Upper lobe of right lung (tissue), 1 donor: ENCODE measurements at places on chromosomes 6 and 20.

DNA sequence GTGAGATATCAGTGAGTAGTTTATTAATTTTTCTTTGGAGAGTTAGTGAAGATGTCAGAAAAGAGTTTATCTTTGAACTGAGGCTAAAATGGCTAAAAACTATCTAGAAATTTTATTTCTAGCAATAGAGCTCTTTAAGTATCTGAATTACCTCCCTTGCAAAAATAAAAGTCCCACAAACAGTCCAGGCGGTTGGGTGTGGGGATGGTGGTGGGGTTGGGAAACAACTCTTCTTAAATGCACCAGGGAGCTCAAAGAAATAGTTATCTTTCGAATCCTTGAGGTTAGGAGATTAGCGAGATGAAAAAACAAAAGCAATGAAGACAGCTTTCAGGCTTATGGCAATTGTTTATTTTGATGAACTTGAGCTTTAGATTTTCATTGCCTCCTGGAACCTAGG lies 1299.1 kb upstream of the ADGRB3 start:
- no peak for DNase-seq

- no peak for DNase-seq
These were observed 15.0 kb downstream of the CPNE5 start for GRCh38 chr6:36824253-36824652.

GRCh38 chr6:5562277-5562676 lies 301.0 kb downstream of the FARS2 start:
- DNase-seq, result no peak

DNA sequence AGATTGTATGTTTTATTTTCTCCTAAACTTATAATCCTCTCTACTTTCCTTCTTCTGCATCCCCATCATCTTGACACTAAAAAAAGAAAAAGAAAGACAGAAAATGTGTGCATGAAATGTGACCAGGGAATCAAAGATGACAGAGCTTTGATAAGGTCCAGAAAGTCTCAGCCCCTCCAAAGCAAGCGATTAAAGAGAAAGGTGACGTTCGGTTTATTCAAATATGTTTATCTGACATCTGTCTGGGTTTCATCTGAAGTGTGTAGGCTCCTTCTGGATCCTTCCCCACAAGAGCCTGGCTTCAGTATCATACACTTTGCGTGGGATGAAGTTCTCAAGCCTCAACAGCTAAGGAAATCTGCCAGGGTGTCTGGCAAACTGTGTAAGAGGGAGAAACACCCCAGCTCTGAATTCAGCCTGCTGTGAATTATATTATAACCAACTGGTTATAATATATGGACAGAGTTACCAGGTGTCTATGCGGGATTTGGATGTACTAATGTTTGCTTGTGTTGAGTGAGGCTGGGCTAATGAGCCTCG lies 263.0 kb downstream of the ZNF217 start:
- DNase-seq, result no peak

DNA sequence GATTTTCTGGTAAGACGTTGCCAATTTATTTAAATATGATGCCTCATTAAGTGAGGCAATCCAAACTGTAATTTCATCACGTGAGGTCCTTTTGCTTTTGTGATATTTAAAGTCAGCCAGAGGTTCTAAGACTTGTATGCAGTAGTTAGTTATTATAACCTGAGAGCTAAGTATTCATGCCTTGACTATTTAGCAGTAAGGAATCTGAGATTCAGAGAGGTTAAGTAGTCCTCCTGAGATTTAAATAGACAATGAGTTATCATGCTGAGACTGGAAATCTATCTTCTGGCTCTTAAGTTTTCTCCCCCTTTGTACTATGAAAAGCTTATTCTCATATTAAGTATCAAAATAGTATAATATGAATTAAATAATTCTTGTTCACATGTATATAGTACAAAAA lies 158.0 kb downstream of the UTRN start:
- no peak for DNase-seq

GRCh38 chr20:20079102-20079784 lies 26.9 kb downstream of the CFAP61 start:
- DNase-seq, result no peak

DNA sequence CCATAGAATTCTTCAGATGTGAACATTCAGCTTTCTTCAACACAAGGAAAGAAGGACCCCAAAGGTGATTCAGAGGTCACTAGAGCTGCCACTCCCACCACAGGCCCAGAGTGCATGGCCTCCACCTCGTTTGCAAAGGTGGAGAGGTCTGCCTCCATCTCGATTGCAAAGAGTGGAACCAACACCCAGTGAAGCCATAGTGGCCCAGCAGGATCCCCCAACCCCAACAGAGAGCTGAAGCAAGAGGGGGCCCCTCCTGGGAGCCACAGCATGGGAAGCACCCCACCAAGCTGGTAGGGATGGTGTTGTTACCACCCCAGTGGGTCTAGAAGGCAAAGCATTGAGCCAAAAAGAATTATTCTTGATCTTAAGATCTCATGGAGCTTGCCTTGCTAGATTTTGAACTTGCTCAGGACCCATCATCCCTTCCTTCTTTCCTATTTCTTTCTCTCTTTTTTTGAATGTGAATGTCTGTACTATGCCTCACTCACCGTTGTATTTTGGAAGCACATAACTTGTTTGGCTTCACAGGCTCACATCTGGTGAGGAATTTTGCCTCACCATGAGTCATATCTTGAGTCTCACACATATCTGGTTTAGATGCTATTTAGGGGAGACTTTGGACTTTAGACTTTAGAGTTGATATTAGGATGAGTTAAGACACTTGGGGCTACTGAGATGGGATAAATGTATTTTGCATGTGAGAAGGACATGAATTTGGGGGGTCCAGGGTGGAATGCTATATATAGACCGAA lies 119.2 kb downstream of the ANKRD60 start:
- no peak for DNase-seq

GRCh38 chr20:61445138-61445537 lies 193.1 kb downstream of the CDH4 start:
- no peak for DNase-seq

GRCh38 chr20:46276531-46276930 lies 31.8 kb downstream of the CDH22 start:
- DNase-seq, result no peak

- DNase-seq, result no peak
These were observed 11.2 kb downstream of the MUCL3 start for GRCh38 chr6:30951907-30952469.

DNA sequence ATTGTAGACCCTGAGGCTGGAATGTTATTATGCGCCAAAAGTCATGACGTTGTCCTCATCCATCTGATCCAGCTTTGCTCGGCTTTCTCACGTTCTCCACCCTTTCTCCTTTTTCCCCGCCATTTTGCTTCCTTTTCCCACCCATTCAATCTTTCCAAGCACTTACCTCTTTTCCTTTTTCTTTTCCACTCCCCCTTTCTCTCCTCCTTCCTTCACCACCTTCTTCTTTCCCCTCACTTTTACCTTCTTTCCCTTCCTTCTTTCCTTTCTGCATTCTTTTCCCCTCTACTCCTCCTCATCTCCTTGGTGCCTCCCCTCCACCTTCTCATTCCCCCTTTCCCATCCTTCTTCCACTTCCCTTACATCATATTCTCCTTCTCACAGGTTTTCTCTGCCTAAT lies 304.8 kb upstream of the TSHZ2 start:
- no peak for DNase-seq

DNA sequence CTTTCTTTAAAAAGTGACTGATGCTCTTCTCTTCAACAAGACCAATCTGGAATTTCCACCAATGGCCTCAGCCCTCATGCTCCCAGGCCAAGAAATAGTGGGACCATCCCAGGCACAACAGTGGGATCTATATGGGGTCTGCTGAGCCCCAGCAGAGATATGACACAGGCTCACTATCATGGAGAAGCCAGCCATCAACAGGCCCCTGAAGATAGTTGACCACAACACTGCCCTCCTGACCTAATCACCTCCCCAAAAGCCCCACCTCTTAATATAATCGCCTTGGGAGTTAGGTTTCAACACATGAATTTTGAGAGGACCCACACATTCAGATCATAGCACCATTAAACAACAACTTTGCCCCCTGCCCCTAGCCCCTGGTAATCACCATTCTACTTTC lies 16.8 kb upstream of the MCM3 start:
- no peak for DNase-seq

GRCh38 chr6:84674395-84674794 lies 90.0 kb downstream of the TBX18 start:
- no peak for DNase-seq

DNA sequence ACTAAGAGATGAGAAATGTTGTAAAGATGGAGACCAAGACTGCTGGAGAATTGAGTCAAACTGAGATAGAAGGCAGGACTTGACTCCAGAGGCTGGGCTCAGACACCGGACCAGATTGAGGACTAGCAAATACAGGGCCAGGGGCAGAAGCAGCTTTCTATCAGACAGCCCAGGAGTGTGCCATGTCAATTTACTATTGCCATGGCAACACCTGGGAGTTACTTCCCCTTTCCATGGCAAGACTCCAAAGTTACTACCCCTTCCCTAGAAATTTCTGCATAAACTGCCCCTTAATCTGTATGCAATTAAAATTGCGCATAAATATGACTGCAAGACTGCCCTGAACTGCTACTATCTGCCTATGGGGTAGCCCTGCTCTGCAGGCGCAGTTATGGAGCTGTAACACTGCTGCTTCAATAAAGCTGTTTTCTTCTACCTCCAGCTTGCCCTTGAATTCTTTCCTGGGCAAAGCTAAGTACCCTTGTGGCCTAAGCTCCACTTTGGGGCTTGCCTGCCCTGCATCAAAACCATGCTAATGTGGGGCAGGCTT lies 90.1 kb upstream of the EDN1 start:
- DNase-seq, result no peak

DNA sequence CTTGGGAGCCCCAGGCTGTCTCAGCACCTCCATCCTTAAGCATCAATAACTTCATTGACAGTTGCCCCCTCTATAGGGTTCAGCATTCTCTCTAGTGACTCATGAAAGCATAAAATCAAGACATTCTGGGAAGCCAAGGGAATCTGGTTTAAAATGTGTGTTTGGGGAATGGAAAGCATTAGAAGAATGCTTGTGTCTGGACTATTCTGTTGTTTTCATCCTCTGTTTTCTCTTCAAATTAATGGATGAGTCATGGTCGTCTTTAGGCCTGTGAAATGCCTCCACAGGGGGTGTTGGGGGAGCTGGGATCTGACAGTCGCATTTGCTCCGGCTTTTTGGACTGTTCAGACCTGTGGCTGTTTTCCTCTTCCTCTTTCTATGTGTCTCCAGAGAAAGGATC lies 279.7 kb downstream of the CDC5L start:
- no peak for DNase-seq

DNA sequence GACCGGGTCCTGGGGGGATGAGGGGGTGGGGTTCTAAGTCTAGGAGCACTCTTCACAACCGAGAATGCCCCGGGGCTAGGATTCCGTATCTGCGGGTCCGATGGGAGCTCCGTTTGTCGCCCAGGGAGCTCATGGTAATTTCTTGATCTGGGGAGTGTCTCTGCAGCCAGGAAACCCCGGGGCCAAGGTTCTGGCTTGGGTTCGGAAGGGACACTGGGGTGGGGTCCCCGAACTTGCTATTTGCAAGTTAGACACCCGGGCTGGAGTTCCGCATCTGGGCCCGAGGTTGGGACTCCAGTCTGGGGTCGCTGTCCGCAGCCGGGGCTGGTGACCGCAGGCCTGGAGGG lies 397 bp downstream of the PEDS1 start:
- no peak for DNase-seq

DNA sequence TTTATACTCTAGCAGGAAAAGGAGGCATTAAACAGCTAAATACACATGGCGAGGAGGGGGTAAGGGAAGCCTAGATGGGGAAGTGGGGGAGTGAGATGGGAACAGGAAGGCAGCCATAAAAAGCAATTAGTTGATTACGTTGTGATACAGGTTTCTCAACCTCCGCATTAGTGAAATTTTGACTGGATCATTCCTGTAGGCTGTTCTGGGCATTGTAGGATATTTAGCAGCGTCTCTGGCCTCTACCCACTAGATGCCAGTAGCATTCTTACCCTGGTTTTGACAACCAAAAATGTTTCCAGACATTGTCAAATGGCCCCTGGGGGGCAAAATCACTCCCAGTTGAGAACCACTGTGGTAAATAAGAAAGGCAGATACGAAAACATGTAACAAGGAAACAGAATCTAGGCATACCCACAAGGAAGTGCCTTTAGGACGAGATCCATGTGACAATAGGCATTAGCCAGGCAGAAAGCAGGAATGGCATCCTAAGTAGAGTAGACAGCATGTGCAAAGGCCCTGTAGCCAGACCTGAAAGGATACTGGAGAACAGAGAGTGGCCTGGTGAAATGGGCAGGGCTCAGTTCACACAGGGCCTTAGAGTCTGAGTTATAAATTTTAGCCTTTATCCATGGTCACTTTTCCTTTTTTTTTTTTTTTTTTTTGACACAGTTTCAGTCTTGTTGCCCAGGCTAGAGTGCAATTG lies 25.8 kb upstream of the PTPN1 start:
- no peak for DNase-seq

DNA sequence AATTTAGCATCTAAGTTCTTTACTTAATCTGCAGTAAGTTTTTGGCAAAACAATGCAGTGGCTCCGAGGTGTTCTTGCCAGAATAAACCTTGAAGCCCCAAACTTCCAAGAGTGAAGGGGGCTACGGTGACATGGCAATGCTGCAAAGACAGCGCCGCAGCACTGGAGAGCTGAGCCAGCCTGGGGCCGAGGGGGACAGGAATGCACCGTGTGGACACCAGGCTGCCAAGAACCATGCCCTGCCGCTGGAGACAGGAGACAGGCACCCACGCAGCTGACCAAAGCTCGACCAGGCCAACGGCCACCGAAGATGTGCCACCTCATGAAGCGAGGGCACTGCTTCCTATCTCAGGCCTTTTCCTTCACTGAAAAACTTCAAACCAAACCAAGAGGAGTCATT lies 133.4 kb downstream of the PRND start:
- DNase-seq, result no peak

DNA sequence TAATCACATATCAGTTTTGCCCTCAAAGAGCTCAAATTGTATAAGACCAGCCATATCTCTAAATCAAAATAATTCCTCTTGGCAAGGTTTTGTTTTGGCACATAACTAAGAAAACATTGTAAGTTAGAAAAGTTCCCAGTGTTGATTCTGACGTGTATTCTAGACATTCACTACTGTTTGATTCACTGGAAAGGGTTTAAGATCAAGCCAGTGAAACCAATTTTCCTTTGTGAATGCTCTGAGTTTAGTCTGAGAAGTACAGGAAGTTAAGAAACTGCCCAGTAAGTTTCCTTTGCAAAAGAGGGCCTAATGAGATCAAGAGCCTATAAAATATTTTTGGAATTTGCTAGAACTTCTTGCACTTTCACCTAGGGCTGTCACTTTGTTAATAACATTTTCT lies 143.0 kb downstream of the FNDC1 start:
- DNase-seq, result no peak

GRCh38 chr20:35618263-35619131 lies 2.9 kb downstream of the SPAG4 start:
- no peak for DNase-seq

GRCh38 chr20:15759594-15759993 lies 813.7 kb downstream of the KIF16B start:
- no peak for DNase-seq

- no peak for DNase-seq
These were observed 467.6 kb upstream of the HS3ST5 start for GRCh38 chr6:114810468-114810867.
